ENCODE measurements at places on chromosomes 5 and 9.

DNA sequence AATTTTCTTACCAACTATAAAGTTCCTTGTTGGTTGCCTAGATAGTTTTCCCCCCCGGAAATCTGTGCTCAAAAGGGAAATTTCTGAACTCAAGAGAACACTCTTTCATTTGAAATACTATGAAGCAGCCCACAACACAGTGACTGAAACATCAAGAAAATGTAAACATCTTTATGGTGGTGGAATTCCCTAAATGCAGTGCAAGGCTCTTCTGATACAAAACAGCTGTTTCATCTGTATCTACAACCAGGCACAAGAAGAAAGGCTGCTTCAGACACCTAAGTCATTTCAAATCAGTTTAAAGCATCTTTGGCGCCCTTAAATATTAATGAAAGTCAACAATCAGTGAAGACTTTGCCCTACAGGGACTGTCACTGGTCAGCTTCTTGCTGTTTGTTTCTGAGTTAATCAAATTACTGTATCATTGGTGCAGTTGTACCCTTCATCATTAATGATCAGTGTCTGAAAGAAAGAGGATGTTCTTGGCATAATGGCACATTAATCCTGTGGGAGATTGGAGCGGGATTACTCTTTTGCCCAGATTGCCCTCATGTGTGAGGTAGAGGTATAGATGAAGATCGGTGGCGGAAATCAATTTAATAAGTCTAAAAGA lies 947.0 kb downstream of the NR2F1-AS1 start:
- no peak for DNase-seq

DNA sequence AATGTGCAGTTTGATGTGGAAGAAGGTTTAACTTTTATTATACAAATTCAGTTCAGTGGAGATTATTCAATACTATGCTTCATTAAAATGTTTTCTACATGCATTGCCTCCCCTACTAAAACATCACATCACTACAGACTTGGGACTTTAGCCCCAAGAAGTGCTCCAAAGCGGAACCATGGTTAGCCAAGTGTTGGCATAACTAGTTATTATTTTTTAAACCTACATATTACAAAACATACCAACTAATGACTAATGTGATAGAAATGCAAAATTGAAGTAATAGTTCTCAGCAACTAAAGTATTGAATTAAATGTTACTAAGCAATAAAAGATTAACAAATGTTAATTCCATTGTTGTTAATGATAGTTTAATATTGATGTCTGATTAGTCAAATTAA lies 74.5 kb downstream of the XRCC4 start:
- no peak for DNase-seq

- DNase-seq = no peak
Measured at GRCh38 chr5:168658394-168658793, 79.2 kb upstream of the PANK3 start.

DNA sequence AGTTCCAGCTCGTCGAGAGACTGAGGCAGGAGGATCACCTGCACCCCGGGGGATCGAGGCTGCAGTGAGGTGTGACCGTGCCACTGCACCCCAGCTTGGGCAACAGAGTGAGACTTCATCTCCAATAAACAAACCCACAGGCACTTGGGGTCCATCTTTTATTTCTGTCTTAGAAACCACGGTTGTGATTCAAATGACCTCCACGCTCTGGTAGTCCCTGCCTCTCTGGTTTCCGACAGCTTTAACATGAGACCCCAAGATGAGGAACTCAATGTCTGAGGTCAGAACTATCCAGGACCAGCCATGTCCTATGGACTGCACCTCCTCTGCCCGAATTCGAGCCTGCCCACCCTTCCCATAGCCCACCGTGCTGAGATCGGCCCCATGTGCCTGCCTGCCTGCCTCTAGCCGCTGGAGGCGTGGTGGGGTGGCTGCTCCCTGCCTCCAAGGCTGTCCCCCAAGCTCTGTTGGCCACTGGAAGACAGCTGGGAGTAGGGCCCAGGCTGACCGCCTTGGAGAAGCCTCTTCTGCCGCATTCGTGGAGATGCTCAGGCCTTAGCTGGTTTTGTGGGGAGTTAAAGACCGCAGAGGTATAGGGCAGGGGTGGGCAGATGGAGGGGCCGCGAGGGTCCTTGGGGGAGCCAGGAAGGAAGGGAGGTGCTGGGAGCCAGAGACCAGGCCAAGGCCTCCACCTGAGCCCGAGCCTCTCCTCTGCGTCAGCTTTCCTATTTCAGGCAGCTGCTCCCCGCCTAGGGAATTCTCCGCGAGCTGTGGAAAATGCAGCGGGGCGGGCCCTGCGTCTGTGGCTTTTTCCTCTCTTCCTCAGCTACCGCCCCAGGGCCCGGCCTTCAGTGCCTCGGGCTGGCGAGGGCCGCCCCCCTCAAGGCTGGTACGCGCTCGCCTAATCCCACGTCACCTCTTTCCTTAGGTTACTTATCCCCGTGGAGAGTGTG lies 6.9 kb upstream of the WDR5 start:
- DNase-seq = no peak

DNA sequence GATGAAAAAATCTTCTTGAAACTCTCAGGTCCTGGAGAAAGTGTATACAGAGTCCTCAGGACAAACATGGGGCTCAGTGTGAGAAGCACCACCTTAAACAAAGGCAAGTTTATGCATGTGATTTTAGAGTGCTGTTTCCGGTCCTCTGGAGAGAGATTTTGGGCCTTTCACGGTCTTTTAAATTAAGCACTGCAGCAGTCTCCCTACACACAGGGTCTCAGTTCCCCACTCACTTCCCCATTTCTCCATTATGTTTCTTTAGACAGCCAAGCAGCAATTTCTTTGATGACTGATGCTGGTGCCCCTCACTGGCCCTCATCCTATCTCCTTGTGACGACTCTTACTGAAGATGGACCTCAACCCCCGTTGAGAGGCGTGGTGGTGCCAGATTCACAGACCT lies 220.2 kb upstream of the CLINT1 start:
- no peak for DNase-seq

- DNase-seq = no peak
Measured at GRCh38 chr9:70614786-70615463, 200.5 kb upstream of the KLF9 start.

- DNase-seq = no peak
Measured at GRCh38 chr5:73061593-73061992, 58.8 kb upstream of the TMEM171 start.

GRCh38 chr5:41157272-41157894 lies 55.9 kb downstream of the C6 start:
- no peak for DNase-seq

- DNase-seq = no peak
Measured at GRCh38 chr9:124191691-124192395, 65.9 kb upstream of the NEK6 start.

DNA sequence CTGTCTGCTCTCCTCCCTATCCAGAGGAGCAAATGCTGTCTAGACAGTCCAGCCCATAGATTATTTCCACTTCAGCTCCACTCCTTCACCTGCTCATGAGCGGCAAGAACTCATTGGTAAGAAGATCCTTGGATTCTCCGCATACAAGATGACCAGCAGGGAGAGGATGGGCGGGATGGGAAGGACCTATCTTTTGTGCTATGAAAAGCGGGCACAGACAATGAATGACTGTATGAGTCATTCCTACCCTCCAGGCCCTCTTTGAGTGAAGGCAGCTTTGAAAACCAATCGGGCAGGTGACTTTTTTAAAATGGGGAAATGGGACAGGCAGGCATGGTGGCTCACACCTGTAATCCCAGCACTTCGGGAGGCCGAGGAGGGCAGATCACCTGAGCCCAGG lies 49.4 kb downstream of the SMIM23 start:
- no peak for DNase-seq

- DNase-seq = no peak
Measured at GRCh38 chr9:127380479-127380878, 16.5 kb upstream of the SLC2A8 start.

DNA sequence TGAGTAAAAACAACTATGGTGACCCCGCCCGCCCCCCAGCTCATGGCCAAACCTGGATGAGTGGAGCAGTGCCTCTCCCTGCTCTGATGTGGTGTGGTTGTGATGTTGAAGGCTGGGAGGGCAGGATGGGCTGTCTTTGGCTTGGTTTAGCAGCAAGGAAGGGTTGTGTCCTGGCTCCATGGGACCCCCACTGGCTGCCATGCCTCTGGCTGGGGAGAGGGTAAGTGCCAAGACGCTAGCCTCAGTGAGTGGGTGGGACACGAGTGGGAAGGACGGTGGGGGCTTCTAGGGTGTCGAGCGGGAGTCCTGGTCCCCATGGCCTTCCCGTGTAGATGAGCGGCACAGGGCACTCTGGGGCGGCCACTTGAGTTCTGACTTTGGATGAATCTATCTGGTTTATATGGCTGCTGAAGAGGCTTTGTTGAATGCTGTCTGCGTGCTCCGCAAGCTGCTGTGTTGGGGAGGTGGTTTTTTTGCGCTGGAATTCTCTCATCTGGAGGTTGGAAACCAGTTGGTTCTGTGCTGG lies 50.4 kb downstream of the DAB2IP start:
- no peak for DNase-seq

DNA sequence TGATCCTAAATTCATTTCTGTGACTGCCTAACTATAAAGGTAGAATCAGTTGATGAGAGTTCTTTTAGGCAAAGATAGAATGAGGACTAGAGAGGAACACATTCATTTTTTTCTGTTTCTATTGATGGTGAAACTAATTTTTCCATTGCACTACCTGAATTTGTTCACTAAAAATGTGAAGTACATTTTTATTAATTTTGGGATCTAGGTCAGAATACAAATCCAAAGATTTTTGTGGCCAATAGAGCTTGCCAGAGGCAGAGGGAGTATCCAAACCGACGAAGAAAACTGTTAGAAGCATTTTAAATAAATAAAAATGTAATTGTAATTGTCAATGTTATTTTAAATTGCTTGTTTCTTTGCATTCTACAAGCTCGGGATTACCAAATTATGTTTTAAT lies 78.1 kb downstream of the MTREX start:
- DNase-seq = no peak

GRCh38 chr5:95238560-95239325 lies 46.2 kb downstream of the MCTP1 start:
- no peak for DNase-seq

- DNase-seq = no peak
Measured at GRCh38 chr9:6123416-6123815, 92.2 kb upstream of the IL33 start.

GRCh38 chr9:133058550-133059320 lies 3.0 kb upstream of the CEL start:
- no peak for DNase-seq

DNA sequence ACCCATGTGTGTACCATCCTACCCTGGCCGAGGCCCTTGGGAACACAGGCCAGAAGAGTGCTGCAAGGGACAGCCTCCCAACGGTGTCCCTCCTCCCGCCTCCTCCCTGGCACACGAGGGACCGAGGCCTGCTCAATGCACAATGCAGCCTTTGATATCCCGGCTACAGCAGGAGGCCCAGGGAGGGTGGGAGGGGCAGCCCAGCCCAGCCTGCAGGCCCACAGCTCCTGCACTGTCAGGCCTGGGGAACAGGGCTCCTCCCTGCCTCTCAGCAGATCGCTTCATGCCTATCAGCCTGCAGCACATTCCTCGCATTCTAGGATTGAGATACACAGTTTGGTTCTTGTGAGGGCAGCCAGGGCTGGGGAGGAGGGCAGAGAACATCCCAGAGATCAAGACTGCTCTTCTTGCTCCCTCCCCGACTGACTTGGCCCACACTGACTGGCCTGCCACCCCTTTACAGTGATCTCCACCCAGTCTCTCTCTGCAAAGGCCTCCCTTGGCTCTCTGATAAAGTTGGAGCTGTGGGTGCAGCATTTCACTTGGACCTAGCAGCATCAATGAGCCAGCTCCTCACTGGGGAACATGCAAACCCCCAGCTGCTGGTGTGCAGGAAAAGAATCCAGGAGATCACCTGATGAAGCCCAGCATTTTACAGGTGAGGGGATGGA lies at the start of gene SH3TC2:
Gene SH3TC2 (minus strand): TSS at position 46 of the 671 bp plus-strand sequence. CDS start 40 bp downstream, at position 6.
- DNase-seq = peak; percentile 78

GRCh38 chr5:171617817-171618591 lies 167.6 kb upstream of the SMIM23 start:
- no peak for DNase-seq

DNA sequence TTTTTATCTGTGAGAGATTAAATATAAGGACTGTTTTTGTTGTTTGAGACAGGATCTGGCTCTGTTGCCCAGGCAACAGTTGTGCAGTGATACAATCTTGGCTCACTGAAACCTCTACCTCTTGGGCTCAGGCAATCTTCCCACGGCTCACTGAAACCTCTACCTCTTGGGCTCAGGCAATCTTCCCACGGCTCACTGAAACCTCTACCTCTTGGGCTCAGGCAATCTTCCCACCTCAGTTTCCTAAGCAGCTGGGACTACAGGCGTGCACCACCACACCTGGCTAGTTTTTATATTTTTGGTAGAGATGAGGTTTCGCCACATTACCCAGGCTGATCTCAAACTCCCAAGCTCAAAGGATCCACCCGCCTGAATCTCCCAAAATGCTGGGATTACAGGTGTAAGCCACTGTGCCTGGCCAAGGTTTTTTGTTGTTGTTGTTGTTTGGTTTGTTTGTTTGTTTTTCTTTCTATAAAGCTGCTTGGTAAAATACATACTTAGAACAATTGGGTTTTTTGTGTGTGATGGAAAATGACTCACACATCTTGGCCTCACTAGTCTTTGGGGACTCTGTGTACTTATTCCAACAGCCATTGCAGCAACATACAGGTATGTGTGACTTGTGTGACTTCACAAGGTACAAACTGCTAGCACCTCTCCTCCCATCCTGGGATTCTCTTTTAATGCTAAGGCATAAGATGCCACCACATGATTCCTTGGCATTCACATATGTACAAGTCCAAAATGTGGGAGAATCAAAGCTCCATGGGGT lies 36.5 kb upstream of the RASA1 start:
- DNase-seq = no peak

- DNase-seq = no peak
Measured at GRCh38 chr5:74638970-74639806, 1.3 kb downstream of the ENC1 start.

GRCh38 chr5:180553530-180553929 lies 37.8 kb downstream of the SCGB3A1 start:
- DNase-seq = no peak

DNA sequence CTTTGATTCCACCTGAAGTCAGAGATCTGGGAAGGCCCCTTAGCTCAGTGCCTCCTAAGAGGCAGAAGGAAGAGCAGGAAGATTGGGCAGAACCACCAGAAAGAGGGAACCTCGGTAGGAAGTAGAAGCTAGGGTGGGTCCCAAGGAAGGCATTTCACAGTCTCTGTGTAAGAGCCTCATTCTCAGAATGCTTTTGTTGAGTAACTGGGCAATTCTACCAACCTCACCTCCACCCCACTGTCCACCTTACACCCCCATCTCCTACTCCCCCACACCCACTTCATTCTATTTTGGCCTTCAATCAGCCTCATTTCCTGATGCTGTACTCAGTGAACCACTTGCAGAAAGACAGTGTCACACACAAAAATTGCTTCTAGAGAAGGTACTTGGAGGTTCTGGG lies 3.5 kb downstream of the HBEGF start:
- DNase-seq = no peak

- no peak for DNase-seq
Measured at GRCh38 chr5:93252165-93252564, 328.9 kb downstream of the NR2F1-AS1 start.

- no peak for DNase-seq
Measured at GRCh38 chr5:87784311-87784710, 371.6 kb upstream of the CCNH start.
